ENCODE measurements at places on chromosomes 5 and 9. TPM values are rescaled to one million over a fixed set of nuclear protein-coding genes. Genes with fewer than 3 reads are reported as not detected.

DNA sequence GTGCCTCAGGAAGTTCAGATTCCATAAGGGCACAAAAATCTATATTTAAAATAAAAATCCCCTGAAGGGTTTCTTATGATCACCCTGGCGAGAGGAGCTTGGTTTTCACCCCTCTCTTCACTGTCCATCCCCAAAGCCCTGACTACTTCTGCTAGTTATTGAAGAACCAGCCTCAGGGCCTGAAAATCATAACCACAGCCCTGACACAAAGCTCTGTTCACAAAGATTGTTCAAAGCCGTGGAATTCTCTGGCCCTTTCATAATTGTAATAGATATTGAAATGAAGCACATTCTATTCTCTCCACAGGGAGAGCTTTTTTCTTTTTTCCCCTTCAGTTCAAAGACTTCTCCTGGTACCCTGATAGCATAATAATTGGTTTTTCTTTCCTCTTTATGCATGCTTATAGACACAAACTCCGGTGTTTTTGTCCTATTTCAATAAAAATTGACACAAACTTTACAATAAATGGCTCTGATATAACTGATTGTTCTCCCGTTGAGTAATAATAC lies 343.8 kb downstream of the CAAP1 start:
- H3K4me3 ChIP-seq: no peak overlapping the region
- no peak overlapping the region for H3K27ac ChIP-seq

DNA sequence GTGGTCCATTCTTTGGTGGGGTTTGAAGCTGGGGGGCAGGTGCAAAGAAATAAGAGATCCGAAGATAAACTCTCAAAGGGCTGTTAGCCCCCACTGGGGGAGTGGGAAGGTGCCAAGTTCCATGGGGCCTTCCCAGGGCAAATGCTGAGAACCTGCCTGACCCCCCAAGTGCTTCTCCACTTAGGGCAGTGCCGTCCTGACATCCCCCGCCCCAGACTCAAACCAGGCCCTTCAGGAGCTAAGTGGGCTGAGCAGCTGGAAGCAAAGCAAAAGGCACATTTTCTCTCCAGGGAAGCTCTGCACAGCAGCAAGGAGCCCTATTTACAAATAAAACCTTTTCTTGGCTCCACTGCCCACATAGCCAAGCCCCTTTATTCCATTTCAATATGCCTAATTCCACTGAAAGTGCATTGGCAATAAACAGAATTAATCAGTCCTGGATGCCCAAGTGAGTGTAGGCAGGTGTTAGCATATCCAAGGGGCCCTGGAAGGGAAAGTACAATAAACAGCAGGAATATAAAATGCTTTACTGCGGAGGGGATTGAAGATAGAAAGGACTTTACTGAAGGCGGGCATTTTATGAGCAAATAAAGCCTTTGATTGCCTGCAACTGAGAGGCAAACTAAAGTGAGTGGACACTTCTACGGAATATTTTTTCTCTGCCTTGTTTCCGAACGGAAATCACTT lies 44.6 kb downstream of the WHRN start:
- H3K36me3 ChIP-seq: no peaks in the 10 kb centered on the region
- no peak overlapping the region for H3K27ac ChIP-seq

Gene TSPAN17
- 25.1 TPM for total RNA-seq

Gene PCDHGA12
- 19.9 TPM for total RNA-seq

- no peak overlapping the region for H3K27ac ChIP-seq
- no peak for DNase-seq
- no peak overlapping the region for H3K4me3 ChIP-seq
- H3K4me1 ChIP-seq: no peaks in the 10 kb centered on the region
Measured at GRCh38 chr9:87771316-87772006, 45.5 kb downstream of the CTSL start.

DNA sequence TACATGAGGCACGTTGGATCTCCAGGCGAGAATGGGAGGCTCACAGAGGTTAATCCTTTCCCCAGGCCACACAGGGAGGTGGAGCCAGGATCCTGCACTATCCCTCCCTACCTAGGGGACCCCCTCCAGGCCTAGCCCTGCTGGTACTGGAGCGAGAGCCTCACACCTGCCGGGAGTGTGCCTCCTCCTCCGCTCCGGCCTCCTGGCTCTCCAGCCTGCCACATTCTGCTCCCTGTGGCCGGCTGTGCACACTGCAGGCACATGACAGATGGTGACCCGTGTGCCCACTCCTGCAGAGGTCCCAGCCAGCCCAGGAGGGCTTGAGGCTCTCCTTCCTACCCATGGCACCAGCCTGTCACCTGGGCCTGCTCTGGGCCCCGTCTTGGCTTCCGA lies 93.4 kb downstream of the RXRA start:
- peaks cover 44% of the 10 kb centered on the region for H3K36me3 ChIP-seq
- H3K4me1 ChIP-seq: peaks cover 33% of the 10 kb centered on the region
- H3K4me3 ChIP-seq: no peak overlapping the region
- no peak overlapping the region for H3K27ac ChIP-seq
- H3K27me3 ChIP-seq: no peaks in the 10 kb centered on the region

DNA sequence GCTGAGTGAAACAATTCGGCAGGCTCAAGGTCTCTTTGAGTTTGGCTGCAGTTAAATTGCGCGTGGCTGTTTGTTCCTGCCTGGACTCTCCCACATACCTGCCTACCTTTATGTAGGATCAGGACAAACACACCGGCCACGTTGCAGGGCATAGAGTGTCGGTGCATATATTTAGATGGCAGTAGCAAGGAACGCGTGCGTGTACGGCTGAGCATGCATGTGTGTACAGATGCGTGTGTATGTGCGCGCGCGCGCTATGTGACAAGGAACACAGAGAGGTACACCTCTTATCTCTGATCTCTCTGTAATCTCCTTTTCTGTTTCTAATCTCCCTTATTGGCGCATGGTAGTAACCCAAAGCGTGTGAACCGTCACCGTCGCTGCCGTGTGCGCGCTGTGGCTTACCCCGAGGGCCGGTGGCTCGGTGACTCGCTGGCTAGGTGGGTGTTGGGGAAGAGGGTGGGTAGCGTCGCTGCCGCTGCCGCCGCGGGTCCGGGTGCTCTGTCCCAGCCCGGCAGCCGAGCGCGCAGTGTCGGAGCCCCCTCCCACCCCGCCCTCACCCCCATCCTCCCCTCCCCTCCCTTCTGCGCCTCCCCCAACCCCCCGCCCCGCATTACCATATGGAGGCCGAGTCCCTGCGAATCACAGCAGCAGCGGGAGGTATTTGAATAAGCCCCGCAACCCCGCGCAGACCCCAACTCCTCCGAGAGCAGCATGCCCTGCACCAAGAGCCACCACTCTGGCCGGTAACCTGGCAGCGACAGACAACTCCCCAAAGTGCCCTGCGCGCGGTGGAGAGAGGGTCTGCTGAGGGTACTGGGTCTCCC lies 204.8 kb downstream of the MEF2C start:
- H3K36me3 ChIP-seq: no peaks in the 10 kb centered on the region
- peaks cover 85% of the 10 kb centered on the region for H3K27me3 ChIP-seq
- H3K4me1 ChIP-seq: peaks cover 31% of the 10 kb centered on the region
- H3K27ac ChIP-seq: no peak overlapping the region
- DNase-seq: no peak

GRCh38 chr5:140840978-140841962 lies at the start of gene PCDHA8:
Gene PCDHA8 (plus strand): TSS chr5:140841187. CDS start chr5:140841322, 135 bp downstream.
- DNase-seq: peak; percentile 49
- H3K4me3 ChIP-seq: no peak within 1 kb of the TSS
- H3K36me3 ChIP-seq: no peaks in the 10 kb centered on the region
- no peaks in the 10 kb centered on the region for H3K27me3 ChIP-seq
- H3K27ac ChIP-seq: no peak within 1 kb of the TSS

Gene FOXD4L4
- 0.22 TPM for total RNA-seq

Gene ADAMTS16
- total RNA-seq: not detected

- H3K27ac ChIP-seq: peak overlapping the region; percentile 82
- no peak for DNase-seq
- no peaks in the 10 kb centered on the region for H3K36me3 ChIP-seq
- H3K27me3 ChIP-seq: no peaks in the 10 kb centered on the region
- H3K4me3 ChIP-seq: no peak overlapping the region
- H3K4me1 ChIP-seq: peaks cover 41% of the 10 kb centered on the region
Measured at GRCh38 chr5:180817893-180818674, 15.5 kb upstream of the MGAT1 start.

GRCh38 chr9:18989865-18990264 lies 43.1 kb downstream of the SAXO1 start:
- H3K27me3 ChIP-seq: no peaks in the 10 kb centered on the region
- no peaks in the 10 kb centered on the region for H3K36me3 ChIP-seq
- DNase-seq: no peak
- no peak overlapping the region for H3K27ac ChIP-seq

GRCh38 chr9:136342181-136343120 lies 15.1 kb downstream of the GPSM1 start:
- H3K27ac ChIP-seq: peak overlapping the region; percentile 65
- H3K36me3 ChIP-seq: no peaks in the 10 kb centered on the region
- peak; percentile 92 for DNase-seq
- peak overlapping the region; percentile 57 for H3K4me3 ChIP-seq

- H3K36me3 ChIP-seq: no peaks in the 10 kb centered on the region
- DNase-seq: no peak
- H3K27ac ChIP-seq: no peak overlapping the region
- H3K4me3 ChIP-seq: no peak overlapping the region
- peaks cover 32% of the 10 kb centered on the region for H3K4me1 ChIP-seq
Measured at GRCh38 chr9:124001866-124002525, 9.6 kb upstream of the LHX2 start.

DNA sequence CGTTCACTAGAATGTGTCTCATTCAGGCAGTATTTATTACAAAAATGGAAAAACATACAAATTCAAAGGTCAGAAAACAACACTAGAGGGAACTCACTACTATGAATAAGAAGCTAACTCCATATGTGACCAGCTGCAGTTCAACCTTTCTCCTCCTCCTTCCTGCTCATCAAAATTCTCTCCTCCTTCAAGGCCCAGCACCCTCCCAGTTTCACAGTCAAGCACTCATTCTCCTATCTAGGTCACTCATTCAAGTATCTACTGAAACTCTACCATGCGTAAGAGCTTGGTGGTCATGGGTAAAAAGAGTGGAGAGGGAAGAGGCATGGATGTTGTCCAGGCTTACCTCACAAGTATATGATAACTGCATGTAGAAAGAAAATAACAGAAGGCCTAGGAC lies 27.7 kb downstream of the ECPAS start:
- peaks cover 13% of the 10 kb centered on the region for H3K4me1 ChIP-seq
- no peak overlapping the region for H3K27ac ChIP-seq
- no peak for DNase-seq
- H3K36me3 ChIP-seq: no peaks in the 10 kb centered on the region

Gene SLC34A3
- total RNA-seq: not detected

DNA sequence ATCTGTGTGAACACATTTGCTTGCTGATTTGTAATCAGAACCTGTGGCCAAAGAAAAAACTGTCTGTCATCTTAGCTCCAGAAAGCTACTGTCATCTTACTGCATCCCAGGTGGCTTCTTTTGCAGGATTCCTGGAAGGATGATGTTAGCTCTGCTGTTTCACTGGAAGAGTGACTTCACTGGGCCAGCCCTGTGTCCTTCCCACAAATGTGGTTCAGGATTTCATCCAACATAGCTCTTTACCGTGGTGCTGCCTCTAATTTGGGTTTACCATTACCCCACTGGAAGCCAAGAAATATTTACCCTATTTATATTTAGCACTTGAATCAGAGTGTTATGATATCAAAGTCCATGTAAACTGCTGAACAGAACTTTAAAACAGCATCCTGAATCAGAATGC lies 501.0 kb downstream of the GADD45G start:
- DNase-seq: no peak
- H3K27ac ChIP-seq: no peak overlapping the region
- H3K36me3 ChIP-seq: no peaks in the 10 kb centered on the region
- H3K4me3 ChIP-seq: no peak overlapping the region
- no peaks in the 10 kb centered on the region for H3K27me3 ChIP-seq
- peaks cover 13% of the 10 kb centered on the region for H3K4me1 ChIP-seq

Gene TSLP
- total RNA-seq: 0.20 TPM

Gene GPR150
- total RNA-seq: 2.0 TPM

DNA sequence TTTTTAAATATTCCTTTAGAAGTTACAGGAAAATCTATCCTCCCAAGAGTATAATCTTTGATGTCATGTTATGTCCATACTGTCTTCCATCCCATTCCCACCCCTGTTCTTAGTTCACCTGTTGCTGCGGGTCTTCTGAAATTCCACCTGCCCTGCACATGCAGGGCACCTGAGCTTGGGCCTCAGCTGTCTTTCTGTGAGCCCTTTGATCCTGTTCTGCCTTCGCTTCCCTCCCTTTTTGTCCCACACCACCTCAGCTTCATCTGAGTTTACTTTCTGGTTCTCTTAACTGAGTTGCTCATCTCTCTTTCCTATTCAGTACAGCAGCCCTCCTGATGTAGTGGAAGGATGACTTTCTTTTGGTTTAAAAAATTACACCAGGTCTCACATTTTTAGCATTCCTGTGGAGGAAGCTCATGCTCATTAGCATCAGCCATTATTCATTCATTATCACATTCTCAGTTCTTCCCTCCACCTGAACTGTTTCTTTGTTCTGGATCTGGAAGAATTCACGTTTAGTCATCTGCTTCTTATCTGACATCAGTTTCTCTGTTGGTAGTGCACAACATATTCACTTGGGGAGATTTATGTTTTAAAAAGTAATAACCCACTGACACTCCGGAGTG lies 211.0 kb downstream of the ADCY2 start:
- H3K4me1 ChIP-seq: no peaks in the 10 kb centered on the region
- no peaks in the 10 kb centered on the region for H3K36me3 ChIP-seq

Gene NR5A1
- total RNA-seq: 0.30 TPM

- no peak overlapping the region for H3K4me3 ChIP-seq
- H3K27ac ChIP-seq: no peak overlapping the region
- no peak for DNase-seq
Measured at GRCh38 chr5:91607675-91608074, 224.6 kb upstream of the ARRDC3 start.

- no peaks in the 10 kb centered on the region for H3K36me3 ChIP-seq
- DNase-seq: no peak
- peak overlapping the region; percentile 48 for H3K4me3 ChIP-seq
- H3K27ac ChIP-seq: peak overlapping the region; percentile 86
Measured at GRCh38 chr9:123929177-123929869, 603 bp downstream of the DENND1A start.

DNA sequence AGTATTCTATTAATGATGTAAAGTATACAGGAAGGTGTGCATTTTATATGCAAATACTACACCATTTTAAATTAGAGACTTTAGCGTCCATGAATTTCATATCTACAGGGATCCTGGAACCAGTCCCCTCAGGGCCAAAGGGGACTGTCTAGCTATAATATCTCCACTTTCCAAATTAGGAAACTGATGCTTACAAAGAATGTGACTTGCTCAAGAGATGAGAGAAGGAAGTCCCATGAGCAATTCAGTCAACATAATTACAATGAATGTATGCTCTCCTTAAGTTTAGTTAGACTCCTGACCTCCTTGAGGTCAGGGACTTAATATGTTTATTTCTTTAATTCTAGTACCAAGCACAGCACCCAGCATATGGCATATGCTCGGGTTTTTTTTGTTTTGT lies 23.7 kb downstream of the NIPBL start:
- H3K36me3 ChIP-seq: no peaks in the 10 kb centered on the region
- peaks cover 10% of the 10 kb centered on the region for H3K4me1 ChIP-seq
- H3K27ac ChIP-seq: no peak overlapping the region
- DNase-seq: no peak
